Skin of body (tissue), 3 donors: ENCODE measurements at places on chromosomes 1 and 21. TPM values are rescaled to one million over a fixed set of nuclear protein-coding genes. Genes with fewer than 3 reads are reported as not detected.
A peak's percentile ranks its signal among the peaks of the same experiment; 100 is the strongest.

IL10RB gene
- 28.9 TPM for total RNA-seq

FAM43B gene
- total RNA-seq = 0.79 TPM

EXO1 gene
- 5.9 TPM for total RNA-seq

CYP4Z1 gene
- 0.39 TPM for total RNA-seq

SPATA17 gene
- total RNA-seq = 0.59 TPM

PROK1 gene
- total RNA-seq = not detected

CAMK2N1 gene
- total RNA-seq = 9.0 TPM

SFN gene
- total RNA-seq = 254 TPM

GJA8 gene
- total RNA-seq = not detected

CRYZ gene
- total RNA-seq = 30.4 TPM

- no peak for DNase-seq
Observed at GRCh38 chr1:38297842-38298241, 251.2 kb upstream of the POU3F1 start.

DNA sequence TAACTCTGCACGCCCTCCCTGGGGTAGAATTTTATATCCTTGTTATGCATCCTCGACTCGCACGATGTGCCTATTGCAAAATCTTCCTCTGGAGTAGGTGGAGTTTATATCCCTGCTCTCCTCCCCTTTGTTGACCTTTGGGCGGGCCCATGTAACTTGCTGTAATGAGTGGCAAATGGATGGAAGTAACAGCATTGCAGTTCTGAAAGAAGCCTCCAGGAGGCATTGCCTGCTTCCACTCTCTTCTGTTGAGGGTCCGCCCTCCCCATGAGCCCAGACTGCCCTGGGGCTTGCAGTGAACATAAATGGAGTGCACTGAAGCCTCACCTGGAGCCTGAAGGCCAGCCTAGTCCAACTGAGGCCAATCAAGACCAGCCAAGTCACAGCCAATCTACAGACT lies 62.2 kb upstream of the GRIK3 start:
- no peak for DNase-seq

GRCh38 chr1:67980028-67980427 lies 70.4 kb downstream of the DIRAS3 start:
- no peak for DNase-seq

- DNase-seq = no peak
Observed at GRCh38 chr1:33820804-33821203, 43.1 kb upstream of the HMGB4 start.

- no peak for DNase-seq
Observed at GRCh38 chr1:34426325-34426896, 249.7 kb downstream of the C1orf94 start.

DNA sequence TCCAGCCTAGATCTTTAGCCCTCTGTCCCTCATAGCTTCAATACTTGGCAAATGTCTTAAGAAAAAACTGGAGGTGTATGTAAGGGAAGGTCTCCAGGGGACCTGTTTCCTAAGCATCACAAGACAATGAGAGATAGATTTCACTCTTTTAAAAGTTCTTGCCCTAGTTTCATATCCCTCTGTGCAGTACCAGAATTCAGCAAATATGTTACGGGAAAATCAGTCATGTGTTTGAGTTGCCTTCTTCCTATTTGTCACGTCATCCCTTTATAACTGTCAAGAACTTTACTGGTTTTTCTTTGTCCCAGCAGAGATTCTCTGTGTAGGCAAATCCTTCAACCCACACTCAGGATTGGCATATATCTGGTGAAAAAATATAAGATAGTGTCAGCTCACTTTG lies 32.3 kb downstream of the DNASE2B start:
- no peak for DNase-seq

DNA sequence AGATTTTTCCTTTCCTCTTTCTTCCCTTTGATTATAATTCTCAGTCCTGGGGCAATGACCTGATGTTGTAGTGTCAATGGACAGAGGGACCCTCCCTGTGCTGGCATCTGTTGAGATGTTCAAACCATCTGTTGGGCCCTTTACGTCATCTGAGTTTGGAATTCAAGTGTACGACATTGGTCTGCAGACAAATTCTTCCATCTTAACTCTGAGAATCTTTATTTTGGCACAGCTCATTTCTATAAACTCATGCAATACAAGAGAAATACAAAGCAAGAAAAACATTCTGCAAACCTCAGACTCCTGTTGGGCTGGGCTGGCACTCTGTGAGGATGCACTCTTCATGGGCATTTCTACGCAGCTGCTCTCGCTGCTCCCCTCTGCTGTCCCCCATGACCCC lies 54.2 kb downstream of the IFI44 start:
- no peak for DNase-seq

GRCh38 chr21:31720330-31720729 lies 11.6 kb downstream of the SCAF4 start:
- DNase-seq = no peak

DNA sequence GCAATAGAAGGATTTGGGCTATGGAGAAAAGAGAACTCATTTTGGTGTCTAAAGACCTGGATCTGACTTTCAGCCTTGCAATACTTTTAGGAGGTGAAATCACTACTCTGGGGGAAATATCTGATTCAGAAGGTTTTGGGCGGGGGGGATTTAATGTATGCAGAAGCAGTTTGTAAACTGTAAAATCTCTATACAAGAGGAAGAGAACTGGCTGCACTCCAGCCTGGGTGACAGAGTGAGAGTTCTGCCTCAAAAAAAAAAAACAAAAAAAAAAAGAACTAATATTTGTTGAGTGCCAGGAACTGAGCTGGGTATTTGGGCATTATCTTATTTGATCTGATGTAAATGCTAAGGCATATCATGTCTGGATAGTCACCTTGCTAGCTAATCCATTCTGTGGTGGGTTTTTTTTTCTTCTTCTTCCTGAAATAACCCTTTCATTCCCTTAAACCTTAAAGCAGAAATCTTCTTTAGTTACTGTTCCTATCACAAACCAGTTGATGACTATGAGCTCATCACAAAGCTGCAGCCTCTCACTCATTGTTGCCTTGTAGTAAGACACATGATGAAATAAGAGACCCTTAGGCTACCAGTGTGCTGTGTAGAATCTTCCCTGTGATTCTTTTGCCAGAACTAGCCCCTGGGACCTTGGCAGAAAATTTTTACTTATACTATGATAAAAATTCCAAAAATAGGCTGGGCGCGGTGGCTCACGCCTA lies 35.6 kb upstream of the SLC16A1 start:
- DNase-seq = no peak

DNA sequence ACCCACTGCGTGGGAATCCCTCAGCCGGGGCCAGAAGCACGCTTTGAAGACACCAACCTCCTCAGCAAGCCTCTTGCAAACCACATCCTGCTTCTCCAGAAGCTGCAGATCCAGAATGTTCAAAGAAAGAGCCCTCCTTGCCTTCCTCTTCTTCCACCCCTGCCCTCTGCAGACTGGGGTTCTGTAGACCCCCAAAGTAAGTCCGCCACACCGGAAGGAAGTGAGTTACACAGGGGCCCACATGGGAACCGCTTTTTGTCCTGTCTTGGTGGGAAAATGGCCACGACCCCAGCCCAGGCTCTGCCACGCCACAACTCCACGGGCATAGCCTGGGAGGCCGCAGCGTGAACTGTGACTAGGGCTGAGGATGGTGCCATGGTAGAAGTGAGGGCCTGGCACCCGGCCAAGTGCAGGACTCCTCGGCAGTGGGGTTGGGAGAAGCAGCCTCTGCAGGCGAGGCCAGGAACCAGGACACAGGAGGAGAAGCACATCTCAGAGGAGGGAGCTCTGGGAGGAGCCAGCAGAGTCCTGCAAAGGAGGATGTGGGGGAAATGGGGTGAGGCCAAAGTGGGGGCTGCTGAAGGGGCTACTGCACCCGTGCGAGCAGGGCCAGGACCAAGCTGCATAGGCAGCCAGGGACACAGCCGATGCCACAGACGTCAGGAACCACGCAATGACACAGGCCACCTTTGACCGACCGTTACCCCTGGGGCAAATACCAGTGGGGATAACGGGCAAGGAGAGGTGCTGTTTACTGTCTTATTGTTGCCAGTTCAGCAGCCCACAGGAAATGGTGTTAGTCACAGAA lies 30.9 kb downstream of the PDE9A start:
- no peak for DNase-seq

DNA sequence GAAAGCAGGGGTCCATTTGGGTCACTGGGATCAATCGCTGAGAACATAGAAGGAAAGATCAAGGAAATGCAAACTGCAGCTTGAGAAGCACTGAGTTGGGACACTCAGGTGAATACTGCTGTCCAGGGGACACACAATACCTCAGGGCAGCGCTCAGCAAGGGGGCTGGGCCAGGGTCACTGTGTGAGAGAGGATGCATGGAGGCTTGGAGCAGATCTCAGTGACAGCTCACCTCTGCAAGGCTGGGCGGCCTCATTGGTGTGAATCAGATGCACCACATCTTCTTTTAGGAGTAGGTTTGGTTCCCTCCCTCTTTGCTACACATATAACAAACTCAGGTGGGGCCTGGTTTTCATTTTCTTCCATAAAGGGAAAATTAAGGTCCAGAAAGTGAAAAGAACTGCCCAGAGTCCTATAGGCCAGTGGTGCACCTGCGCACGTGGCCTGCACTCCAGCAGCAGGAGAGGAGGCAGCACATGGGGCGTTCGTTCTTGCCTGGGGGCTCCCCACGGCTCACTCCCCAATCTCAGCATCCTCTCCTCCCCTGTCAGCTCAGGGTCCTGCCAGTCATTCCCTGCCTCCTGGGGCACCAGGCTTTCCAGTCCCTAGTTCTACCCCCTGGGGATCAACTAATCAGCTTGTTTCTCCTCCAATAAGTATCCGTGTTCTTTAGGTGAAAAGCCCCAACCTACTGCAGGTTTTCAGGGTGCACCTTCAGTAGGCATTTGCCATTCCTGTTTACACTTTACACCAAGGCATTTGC lies 1.5 kb downstream of the A3GALT2 start:
- no peak for DNase-seq

DNA sequence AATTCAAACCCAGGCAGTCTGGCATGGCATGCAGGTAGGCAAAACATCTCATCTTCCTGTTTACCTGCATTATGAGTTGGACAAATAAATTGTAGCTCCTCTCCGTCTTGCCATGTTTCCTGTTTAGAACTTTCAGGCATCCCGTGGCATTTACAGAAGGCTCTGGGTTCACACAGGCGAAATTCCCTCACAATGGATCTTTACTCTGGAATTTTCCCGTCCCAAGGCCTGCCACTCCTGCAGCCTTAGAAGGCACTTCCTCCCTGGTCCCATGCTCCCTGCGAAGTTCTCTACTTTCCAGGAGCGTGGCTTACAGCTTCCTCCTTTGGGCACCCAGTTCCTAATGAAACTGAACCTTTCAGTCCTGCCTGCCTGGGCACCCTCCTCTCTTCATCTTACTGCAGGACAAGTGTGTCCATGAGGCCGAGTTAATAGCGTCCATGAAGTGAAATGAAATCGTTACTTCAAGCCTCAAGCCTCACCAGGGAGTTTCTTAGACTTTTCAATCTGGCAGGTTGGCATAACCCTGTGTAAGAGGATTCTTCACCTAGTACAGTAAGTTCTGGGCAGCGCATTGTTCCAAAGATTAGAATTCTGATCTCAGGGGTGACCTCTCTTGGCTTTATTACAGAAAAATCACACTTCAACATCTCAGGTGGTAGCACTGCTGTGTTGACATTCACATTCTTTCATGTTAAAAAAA lies 36.8 kb upstream of the AHCYL1 start:
- no peak for DNase-seq

DNA sequence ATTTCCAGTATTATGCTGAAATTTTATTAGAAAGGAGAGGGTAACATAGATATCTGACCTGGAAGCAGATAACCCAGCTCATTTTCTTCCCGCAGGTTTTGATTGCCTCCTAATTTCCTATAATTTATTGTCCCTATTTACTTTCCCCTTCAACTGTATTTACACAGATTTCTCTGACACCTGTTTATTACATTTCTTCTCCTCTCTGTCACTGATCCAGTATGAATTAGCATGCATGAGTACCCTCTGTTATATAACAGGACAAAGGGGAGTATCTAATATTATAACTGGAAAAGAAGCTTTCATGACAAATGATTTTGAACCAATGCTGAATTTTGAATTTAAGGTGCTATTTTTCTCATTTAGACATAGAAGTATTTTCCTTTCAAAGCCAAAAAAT lies 37.4 kb downstream of the DENND1B start:
- DNase-seq = no peak

GRCh38 chr1:32247983-32248889 lies 1.2 kb downstream of the FAM167B start:
- DNase-seq = no peak

DNA sequence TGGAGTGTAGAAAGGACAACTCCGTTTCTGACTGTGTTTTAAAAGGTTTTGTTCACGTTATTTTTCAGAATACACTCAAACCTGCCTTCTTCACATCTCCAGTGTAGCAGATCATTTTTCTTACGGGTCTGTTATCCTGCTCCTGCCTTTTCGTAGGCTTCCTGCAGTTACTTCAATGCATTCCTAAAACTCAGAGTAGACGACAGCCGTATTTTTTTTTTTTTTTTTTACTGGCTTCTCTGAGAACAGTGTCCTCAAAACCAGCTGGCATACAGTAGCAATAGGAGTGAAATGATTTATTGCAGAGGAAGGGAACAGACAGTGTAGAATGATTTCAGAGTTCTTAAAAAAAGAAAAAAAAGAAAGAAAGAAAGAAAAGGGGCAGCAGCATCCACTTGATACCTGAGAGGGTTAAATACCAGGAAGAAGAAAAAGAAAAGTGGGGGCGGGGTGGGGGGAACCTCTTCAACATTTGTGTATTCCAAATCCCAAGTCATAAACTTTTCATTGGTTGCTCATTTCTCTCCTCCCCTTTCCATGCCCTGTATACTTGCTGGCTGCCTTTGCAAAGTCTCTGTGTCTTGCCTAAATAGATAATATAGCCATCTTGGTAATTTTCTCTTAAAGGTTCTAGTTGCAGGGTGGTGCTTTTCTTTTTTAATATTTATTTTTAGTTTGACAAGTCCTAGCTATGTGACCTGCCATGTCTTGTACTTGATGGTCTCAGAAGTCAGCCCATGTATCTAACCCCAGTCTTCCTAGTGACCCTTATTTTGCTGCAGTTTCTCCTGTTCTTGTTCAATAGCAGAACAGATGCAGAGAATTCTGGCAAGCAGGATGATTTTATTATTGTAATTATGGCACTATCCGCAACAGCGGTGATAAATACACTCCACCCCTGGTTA lies 2.8 kb downstream of the TGFB2 start:
- peak; percentile 78 for DNase-seq

DNA sequence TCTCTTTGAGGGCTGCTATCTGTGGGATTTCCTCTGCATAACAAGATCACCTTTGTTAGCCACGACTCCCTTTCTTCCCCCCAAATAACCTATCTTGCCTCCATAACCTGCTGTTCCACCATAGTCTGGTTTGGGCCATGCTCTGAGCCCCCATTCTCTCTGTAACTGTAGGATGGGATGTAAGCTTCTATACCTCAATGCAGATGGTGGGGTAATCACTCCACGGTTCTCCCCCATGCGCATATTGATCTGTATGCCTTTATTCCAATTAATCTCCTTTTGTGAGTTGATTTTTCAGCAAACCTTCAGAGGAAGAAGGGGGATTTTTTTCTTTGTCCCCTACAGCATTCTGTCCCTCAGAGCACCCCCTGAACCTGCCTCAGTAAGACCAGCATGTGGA lies 170.1 kb upstream of the IRF2BP2 start:
- no peak for DNase-seq

GRCh38 chr1:7644961-7645750 lies 125.9 kb upstream of the VAMP3 start:
- no peak for DNase-seq

- DNase-seq = no peak
Observed at GRCh38 chr1:164703960-164704411, 145.0 kb downstream of the PBX1 start.

GRCh38 chr1:85264150-85264549 lies 4.7 kb upstream of the C1orf52 start:
- DNase-seq = no peak

- no peak for DNase-seq
Observed at GRCh38 chr1:15931884-15932283, 44.0 kb downstream of the ZBTB17 start.

GRCh38 chr1:87143413-87144135 lies 185.1 kb upstream of the LMO4 start:
- DNase-seq = no peak
